Panc1 (cell line): ENCODE measurements at places on chromosomes 5 and 9.

DNA sequence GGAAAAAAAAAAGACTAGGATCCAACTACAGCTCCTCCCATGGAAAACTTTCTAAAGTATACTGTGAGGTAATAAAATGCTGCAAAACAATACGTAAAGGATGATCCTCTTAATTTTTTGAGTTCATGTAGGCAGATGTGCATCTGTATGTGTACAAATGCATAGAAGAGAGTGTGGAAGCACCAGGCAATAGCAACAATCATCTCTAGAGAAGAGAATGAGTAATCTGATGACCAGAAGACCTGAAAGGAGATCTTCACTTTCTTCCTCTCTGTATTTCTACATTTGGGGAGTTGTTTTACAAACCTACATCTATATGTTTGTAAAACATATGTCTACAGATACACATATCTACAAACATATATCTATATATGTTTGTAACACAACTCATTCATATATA, 29.3 kb upstream of the SPDL1 start:
- DNase-seq = no peak

GRCh38 chr5:16128944-16129343, 50.6 kb downstream of the MARCHF11 start:
- DNase-seq = no peak

DNA sequence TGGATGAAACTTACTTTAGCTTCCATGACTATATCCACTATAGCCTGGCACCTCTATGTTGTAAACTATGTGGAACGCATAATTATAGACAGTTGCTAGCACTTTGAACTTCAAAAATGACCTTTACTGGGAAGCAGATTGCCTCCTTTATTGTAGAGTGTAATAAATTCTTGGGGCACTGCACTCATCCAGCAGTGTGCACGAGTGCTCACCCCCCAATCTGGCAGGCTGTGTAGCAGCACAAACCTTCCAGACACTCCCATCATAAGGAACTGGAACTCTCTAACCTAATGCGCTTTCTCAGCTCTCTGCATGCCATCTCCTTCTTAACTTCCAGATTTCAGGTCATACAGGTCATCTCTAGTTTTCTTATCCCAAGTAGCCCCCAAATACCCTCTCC, 1.5 kb upstream of the PDE6A start:
- no peak for DNase-seq

GRCh38 chr9:98056269-98057137, at the start of gene NANS:
TSS of gene NANS (plus strand) at chr9:98056732. CDS start at chr9:98056809, 77 bp downstream.
- DNase-seq = peak; percentile 56

- DNase-seq = peak; percentile 86
Measured at GRCh38 chr5:159819591-159820411, 96.5 kb upstream of the ADRA1B start.

- no peak for DNase-seq
Measured at GRCh38 chr9:93601063-93601462, 24.7 kb downstream of the PHF2 start.

DNA sequence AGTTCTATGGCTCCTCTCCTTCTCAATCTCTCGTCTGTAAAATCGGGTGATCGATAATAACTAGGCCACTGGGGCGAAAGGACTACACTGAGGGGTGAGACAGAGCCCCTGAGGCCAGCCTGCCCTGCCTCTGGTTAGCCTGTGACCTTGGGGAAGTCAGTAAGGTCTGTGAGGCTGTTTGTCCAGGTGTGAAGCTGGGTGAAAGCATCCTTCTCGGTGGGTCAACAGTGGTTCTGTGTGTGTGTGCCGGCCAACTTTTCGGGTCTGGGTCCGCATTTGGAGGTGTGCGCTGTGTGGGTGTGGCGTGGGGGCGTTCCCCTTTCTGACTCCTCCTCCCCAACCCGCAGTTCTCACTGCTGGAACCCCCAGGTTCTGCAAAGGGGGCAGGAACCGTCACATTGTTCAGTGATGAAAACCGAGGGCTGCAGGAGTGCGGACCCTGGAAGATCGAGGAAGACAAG, 5.0 kb upstream of the RNF44 start:
- no peak for DNase-seq

DNA sequence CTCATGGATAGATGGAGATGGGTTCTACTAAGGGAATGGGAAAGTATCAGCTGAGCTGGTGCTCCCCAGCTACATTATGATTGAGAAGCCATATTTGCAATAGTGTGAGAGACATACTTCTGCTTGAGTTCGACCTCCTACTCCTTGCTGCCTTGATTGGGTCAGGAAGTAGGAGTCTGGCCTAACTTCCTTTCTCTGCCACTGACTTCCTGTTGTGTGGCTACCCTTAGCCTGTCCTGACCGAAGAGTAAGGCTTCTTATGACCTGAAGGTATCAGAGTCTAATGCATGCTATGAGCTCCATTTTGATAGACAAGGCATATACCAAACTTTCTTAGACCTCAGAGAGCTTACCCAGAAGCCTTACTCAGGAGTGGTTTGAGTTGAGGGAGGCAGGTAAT, 53.9 kb downstream of the OSTF1 start:
- no peak for DNase-seq

- DNase-seq = no peak
Measured at GRCh38 chr5:169696621-169697510, 59.8 kb downstream of the DOCK2 start.

DNA sequence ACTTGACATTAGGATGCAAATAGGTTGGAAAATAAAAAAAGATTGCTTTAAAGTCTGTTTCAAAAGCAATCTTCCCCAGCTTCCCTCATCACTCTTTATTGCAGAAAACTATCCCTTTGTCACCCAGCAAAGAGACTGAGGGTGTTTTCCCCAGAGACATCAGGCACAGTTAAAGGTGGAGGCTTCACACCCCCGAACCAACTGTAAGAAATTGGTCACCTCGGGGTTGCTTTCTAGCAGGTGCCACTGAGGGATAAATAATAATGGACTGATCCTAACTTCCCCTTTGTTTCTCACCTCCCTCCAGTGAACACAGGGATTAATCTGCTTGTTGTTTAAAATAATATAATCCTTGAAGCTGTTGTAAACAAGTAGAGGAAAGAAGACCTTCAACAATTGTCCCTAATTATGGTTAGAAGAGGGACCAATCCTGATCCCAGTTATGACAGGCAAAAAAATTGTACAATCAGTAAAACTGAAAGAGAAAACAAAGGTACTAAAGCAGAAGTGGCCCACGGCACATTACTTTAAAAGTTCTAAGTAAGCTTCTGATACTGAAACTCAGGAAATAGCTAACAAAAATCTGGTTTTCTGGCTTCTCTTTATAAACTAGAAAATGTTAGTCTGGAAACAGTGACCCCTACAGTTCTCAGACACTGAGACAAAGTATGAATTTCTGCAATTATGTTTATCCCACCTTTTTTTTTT, 6.6 kb upstream of the PCSK1 start:
- no peak for DNase-seq

DNA sequence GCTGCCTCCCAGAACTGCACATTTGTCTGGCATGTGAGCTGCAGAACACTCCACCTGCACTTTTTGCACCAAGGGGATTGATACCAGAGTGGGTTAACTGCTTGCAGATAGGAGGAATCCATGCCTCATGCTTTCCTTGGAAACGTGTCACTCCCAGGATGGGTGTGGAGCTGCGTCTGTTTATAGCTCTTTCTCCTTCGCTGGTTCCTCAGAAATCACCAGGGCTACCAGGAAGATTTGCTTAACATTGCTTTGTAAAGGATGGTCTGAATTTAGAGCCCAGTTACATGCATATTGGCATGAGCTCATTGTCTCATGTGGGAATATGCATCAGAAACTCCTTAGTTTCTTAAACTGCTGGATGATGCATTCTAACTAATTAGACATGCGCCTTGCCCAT, 234.6 kb downstream of the GADD45G start:
- DNase-seq = no peak

DNA sequence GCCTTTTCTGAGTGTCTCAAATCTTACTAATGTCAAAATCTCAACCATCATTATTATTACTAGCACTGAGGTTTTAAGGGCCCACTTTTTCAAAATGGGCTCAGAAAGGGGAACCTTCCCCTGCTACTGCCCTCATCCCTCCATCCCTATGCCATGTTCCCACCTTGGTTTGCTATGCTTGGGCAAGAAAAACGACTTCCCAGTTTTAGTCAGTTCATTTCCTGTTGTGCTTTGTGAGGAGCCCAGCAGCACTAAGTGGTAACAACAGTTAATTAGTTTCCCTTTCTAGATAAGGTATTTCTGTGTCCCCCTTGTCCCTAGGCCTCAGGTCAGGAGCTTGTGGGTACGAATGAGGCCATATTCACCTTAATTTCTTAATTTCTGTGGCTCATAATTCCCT, 595.2 kb downstream of the RAB3C start:
- DNase-seq = no peak

DNA sequence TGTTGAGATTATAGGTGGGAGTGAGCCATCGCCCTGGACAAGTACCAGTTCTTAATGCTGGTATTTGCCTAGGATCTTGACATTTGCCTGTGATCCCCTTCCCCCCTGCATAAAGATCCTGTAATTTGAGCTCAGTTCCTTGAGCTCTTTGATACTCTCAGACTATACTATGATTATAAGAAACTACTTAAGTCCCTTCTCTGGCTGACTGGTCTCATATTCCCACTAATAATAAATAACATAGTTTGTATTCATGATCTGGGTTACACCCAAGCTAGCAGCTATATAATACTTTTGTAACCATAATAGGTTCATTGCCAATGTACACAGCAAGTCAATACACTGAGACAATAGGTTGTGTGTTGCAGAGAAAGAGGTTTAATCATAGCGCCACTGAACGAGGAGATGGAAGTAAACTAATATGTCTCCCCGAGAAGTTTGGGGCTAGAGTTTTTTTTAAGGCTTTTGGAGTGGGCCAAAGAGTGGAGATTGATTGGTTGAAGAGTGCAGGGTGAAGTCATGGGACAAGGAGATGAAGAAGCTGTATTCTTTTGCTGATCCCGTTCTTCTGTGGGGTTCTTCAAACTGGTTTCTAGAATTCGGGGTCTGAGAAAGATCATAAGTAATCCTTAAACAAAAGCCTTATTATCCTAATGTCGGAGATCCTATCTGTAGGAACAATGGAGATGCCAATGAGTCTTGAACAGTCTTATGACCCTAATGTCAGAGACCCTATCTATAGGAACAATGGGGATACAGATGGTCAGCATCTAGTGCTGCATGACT, 20.7 kb upstream of the SHOC1 start:
- DNase-seq = no peak

GRCh38 chr5:107551088-107551487, 119.6 kb downstream of the EFNA5 start:
- DNase-seq = no peak

DNA sequence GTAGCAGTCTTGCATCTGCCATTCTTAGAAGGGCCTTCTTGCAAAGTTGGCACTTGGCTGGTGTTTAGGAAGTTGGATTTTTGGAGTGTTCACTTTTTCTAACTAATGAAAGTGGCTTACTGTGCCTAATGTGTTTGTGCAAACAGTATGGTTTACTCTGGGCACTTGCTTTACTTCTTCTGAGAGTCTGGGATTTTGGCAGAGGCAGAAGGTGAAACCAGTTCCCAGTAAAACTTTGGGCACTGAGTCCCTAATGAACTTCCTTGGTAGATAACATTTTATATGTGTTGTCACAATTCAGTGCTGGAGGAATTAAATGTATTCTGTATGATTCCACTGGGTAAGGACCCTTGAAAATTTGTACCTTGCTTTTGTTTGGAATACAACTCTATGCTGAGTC, 155.7 kb downstream of the FAM170A start:
- no peak for DNase-seq
